CD4-positive, alpha-beta T cell treated with Interleukin-4 for 1 hour (primary cell): ENCODE measurements at places on chromosomes 13 and 19.

- peak; percentile 57 for DNase-seq
Observed at GRCh38 chr19:54207983-54208783, 7.5 kb downstream of the RPS9 start.

DNA sequence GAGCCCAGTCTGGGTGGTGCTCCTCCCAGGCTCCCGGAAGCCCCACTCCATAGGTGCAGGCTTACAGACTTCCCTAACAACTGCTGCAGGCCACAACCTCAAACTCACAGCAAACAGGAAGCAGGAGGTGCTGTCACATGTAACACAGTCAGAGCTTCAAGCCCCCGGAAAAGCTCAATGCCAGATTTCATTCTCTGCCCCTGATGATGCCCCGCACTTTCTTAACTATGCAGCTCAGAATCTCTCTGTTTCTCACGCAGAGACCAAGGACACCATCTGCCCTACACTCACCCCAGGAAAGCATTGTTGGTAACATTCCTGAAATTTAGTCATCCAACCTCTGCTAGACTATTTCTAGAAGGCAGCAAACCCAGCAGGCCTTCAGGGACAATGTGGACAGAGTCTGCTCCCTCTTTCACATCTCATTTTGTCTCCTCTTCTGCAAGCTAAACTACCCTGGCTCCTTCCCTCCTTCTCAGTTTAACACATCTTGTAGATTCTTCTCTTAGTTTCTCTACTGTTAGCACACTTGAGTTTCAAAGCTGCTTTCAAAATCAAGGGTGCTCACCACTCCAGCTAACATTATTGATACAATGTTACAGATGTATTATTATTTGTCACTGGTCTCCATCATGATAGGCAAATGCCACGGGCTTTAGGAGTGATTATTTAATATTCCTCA lies 162.5 kb downstream of the KCTD12 start:
- DNase-seq: peak; percentile 38

- DNase-seq: peak; percentile 71
Observed at GRCh38 chr19:46718157-46718933, 1.4 kb upstream of the PRKD2 start.

- no peak for DNase-seq
Observed at GRCh38 chr19:10361569-10362011, 18.8 kb downstream of the TYK2 start.

DNA sequence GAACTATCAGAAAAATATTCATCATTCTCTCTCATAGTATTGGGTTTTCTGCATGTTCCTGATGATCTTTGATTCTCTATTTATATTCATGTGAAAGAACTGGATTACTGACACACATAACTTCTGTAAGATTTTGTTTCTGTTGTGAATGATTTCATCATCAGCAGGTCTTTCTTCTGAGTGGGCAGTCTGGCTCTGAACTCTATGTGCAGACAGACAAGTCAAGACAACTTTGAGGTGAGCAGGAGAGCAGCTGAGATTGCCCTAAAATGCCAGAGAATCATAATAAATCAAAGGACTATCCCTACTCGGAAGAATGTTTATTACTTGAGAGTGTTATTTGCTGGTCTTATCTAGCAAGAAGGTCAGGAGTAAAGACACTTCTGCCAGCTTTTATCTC lies 652.1 kb upstream of the GPC6 start:
- DNase-seq: no peak

GRCh38 chr19:55581145-55581822 lies 636 bp upstream of the ZNF579 start:
- peak; percentile 26 for DNase-seq

GRCh38 chr13:75437582-75438318 lies 44.2 kb downstream of the TBC1D4 start:
- no peak for DNase-seq

DNA sequence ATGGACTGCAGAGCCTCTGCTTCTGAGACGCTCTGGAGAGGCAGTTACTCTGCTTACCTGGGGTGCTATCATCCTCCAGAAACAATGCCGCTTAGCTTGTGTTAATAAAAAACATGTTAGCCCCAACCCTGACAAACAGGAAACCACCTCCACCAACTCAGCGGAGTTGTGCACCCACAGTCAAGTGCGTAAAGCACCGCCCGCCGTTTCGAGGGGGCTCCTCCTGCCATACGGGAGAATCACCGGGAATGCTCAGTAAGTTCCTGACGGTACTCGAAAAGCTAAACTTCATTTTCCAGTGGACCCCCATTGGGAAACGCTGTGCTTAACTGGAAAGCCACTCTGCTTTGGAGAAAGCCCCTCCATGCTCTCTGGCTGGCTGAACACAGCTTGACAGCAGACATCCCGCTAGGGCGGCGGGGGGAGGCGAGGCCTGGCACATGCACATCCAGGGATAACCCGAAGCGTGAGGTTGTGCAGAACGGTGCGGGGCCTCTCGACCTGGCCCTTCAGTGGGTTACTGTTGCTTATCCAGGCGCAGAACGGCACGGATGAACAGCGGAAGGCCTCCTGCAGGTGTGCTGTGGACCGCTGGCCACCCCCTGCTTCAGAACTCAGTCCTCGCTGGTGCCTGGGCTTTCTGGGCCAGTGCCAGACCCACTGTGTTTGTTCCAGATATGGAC lies 17.1 kb downstream of the GAS6 start:
- DNase-seq: peak; percentile 39

GRCh38 chr19:35320065-35320713 lies 8.8 kb upstream of the CD22 start:
- no peak for DNase-seq

DNA sequence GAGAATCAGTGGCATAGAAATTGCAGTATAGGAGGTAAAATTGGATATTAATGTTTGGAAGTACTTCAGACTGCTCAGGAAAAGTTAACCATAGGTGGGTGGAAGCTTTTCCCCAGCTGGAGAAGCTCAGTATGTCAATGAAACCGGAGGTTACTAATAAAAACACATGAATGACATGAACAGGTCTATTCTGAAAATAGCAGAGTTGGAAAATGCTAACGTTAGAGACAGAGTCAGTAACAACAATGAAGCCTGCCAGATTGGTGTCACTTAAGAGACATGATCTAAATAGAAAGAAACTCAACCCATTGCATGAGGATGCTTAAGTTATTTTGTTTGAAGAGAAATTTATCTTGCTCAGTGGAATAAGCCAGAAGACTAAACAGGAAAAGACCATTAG lies 364.5 kb downstream of the DNAJC15 start:
- no peak for DNase-seq

GRCh38 chr19:54574051-54574450 lies 461 bp downstream of the LILRA2 start:
- DNase-seq: no peak

DNA sequence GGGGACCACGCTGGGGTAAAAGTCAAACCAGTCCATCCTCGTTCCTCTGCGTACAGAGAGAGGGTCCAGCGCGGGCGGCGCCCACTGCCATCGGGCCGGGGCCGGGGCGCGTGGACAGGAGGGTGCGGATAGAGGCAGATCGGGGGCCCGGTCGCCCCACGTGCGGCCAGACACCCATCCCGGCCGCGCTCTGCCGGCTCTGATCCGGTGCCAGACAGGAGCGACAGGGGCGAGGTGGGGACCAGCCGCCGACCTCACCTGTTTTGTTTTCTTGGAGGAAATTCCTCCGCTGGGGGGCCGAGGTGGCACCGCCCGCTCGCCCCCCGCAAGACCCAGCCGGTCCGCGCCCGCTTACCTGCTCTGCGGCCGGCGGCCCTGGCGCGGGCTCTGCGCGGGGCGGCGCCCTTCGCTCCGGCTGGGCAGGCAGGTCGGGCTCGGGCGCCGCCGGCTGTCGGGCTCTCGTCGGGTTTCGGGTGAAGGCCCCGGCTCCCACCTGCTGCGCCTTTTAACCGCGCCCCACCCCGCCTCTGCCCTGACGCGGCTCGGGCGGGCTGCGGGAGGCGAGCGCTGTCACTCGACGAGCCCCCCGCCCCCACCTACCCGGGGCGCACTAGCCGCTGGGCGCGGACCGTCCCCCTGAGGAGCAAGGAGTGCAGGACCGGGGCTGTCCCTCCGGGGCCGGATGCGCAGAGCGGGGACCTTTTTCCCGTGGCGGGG lies at the start of gene GJB6:
TSS of gene GJB6 (minus strand) at position 481 of the 717 bp plus-strand sequence. CDS start 8,839 bp downstream, outside the sequence.
- no peak for DNase-seq

GRCh38 chr19:2436926-2437325 lies 9.5 kb upstream of the TIMM13 start:
- no peak for DNase-seq

GRCh38 chr13:48188601-48189000 lies 44.4 kb upstream of the ITM2B start:
- DNase-seq: no peak

GRCh38 chr13:57527114-57527735 lies 104.3 kb upstream of the PCDH17 start:
- DNase-seq: no peak

GRCh38 chr13:30806784-30807183 lies 71.4 kb downstream of the ALOX5AP start:
- no peak for DNase-seq

- DNase-seq: no peak
Observed at GRCh38 chr19:7509625-7510024, 6.3 kb upstream of the ZNF358 start.

- no peak for DNase-seq
Observed at GRCh38 chr13:47299304-47299703, 402.5 kb upstream of the HTR2A start.

DNA sequence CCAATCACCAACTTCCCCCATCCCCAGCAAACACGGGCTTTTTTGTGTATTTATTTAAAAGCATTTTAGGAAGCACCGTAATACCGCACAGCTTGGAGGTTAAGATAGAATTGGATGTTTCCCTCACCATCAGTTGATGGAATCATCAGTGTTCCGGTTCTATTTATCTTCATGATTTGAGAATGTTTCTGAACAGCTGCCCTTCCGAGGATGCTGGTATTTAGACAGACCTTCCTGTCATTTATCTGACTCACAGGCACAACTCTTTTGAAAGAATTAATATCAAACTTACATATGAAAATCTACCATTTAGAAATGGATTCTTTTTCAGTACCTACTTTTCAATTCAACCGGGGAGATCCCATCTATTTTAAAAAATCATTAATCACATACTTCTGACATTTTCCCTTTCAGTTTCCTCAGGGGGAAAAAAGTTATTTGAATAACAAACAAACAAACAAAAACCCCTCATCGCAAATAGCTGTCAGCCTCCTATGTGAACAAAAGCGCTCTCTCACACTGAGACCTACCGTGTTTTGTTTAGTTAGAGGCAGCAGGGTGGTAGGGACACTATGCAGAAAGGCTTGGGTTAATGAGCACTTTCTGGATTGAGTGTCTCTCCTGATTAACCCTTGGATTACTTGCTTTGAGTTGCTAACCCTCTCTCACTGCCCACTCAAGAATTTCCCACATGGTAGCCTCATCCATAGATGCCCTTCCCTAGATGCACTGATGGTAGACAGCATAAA lies 189.3 kb downstream of the TM9SF2 start:
- no peak for DNase-seq

GRCh38 chr13:81406639-81407292 lies 1065.8 kb upstream of the SPRY2 start:
- DNase-seq: no peak

DNA sequence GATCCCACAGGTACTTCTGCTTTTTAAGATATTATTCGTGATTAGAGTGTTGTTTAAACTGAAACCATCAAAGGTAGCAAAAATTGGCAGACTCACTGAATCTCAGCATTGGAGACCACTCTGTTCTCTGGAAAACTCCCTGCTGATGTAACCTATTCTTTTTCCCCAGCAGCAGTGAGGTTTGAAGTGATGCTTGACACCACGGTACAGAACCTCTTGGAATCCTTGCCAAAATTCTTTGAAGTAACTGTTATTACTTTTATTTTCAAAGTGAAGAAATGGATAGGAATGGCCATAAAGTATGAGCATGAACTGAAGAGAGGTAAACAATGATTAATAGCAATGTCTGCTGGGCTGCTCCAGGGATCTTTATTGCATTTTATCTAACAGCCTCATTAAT lies 66.4 kb upstream of the KL start:
- DNase-seq: no peak

DNA sequence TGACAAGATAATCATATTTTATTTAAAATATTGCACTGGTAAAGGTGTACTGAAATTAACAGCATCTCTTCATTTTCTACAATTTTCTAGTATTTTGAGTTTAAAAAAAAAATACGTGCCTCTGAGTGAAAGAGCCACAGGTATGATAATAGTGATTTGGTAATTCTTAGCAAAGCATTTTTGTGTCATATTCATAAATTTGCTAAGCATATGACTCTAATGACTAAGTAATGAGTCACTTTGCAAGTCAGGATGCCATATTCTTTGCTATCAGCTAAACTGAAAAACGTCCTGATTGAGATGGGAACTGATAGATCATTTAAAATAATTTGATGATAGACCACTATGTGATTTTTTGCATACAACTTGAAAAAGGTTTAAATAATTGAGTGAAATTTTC lies 136.1 kb upstream of the IRS2 start:
- DNase-seq: no peak

GRCh38 chr13:50676602-50677001 lies 166.9 kb downstream of the DLEU7 start:
- DNase-seq: peak; percentile 29

DNA sequence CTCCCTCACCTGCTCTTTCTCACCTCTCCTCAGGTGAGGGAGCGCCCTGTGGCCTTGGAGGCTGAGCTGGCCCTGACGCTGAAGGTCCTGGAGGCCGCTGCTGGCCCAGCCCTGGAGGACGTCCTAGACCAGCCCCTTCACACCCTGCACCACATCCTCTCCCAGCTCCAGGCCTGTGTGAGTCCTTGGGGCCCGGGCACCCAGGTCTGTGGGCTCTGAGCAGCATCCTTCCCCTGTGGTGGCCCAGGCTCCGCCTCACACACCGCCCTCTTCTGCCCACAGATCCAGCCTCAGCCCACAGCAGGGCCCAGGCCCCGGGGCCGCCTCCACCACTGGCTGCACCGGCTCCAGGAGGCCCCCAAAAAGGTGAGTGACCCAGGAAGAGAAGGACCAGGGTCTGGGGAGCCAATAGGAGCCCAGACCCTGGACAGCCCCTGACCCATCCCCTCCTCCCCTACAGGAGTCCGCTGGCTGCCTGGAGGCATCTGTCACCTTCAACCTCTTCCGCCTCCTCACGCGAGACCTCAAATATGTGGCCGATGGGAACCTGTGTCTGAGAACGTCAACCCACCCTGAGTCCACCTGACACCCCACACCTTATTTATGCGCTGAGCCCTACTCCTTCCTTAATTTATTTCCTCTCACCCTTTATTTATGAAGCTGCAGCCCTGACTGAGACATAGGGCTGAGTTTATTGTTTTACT lies 1.9 kb downstream of the IFNL1 start:
- peak; percentile 68 for DNase-seq

- peak; percentile 67 for DNase-seq
Observed at GRCh38 chr19:38004521-38005223, 97.7 kb downstream of the SIPA1L3 start.

DNA sequence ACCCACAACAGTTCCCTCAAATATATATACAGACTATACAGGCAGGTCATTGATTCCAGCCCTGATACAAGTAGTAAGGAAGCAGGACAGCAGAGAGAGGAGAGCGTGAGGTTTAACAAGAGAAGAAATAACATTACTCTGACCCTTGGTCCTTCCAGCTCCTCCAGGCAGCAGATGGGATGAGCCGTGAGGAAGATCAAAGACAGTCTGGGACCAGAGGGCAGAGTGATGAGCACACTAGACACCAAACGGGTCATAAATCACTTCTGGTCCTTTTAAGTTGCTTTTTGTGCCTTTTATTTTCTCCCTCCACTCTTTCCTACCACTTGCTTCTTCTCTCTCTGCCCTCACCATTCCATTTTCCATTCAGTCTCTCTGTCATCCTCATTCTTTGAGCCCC lies 16.9 kb upstream of the MICU2 start:
- DNase-seq: no peak
